ENCODE measurements at places on chromosomes 3 and 15.

DNA sequence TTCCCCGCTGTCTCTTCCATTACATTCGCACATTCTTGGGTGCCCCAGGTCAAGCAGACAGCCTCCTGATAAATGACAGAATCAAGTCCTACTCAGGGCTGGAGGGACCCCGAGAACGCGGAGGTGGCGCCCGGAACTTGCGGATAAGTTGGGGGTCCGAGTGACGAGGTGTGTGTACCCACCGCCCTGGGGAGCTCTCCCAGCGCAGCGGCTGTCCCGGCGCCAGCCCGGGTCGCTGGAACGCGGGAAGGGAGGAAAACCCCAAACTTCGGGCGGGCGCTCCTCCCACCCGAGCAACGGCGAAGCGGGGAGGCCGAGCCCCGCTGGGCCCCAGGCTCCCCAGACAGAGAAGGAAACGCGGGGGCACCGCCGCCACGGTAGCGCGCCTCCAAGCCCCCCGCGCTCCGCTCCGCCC is 550 bp downstream of the CLN6 start:
- no peak for DNase-seq

GRCh38 chr3:123660141-123660675 is 75.4 kb upstream of the HACD2 start:
- DNase-seq, result no peak

- DNase-seq, result no peak
Measured at GRCh38 chr15:83012076-83012426, 612 bp upstream of the C15orf40 start.

GRCh38 chr3:77917225-77917624 is 877.3 kb downstream of the ROBO2 start:
- DNase-seq, result no peak

DNA sequence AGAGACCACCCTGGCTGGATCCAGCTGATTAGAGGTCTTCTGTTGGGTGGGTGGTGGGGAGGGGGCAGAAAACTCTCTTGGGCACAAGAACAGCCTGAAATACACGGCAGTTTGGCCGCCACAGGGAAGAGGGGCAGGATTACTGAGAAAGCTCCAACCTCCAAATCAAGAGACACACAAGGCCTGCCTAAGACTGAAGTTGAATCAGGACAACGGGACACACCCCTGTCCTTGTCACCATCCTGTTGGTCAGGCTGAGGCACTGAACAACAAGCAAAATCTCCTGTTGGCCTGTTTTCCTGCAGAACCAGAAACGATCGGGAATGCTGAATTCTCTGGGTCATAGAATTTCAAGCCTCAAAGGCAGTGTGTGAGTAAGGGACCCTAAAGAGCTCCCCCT is 247.8 kb downstream of the FAM43A start:
- no peak for DNase-seq

GRCh38 chr15:98501632-98502031 is 146.7 kb upstream of the IGF1R start:
- no peak for DNase-seq

GRCh38 chr15:64011736-64012135 is 34.5 kb downstream of the DAPK2 start:
- no peak for DNase-seq

- no peak for DNase-seq
Measured at GRCh38 chr3:179948740-179949139, 88.0 kb downstream of the PEX5L start.

DNA sequence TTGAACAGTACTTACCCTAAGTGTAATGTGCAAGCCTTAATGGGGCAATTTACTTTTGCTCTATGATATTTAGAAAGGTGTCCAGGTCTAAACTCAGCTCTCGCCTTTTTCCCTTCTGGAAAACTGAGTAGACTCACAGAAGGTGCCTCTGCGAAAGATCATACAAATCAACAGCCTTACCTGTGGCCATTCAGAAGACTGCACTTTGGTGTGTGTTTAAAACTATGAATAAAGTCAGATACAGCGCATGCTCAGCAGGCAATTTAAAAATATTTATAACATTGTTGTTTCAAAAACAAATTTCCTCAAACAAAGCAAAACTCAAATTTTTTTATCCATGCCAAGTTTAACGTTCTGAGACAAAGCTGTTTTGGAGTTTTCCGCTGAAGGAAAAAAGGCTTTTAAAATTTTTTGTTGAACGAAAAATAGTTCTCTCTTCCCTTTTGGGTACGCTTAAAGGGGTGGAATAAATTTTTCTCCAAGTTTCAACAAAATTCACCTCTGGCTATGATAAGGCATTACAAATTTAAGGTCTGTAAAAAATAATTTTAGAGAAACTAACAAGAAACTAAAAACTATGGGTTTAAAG is 156.3 kb downstream of the TIGIT start:
- DNase-seq, result no peak

GRCh38 chr3:165642761-165643420 is 194.3 kb downstream of the BCHE start:
- DNase-seq, result no peak

- DNase-seq, result no peak
Measured at GRCh38 chr15:101773496-101774100, 29.7 kb upstream of the OR4F6 start.

GRCh38 chr3:74491874-74492273 is 122.6 kb downstream of the CNTN3 start:
- DNase-seq, result no peak

DNA sequence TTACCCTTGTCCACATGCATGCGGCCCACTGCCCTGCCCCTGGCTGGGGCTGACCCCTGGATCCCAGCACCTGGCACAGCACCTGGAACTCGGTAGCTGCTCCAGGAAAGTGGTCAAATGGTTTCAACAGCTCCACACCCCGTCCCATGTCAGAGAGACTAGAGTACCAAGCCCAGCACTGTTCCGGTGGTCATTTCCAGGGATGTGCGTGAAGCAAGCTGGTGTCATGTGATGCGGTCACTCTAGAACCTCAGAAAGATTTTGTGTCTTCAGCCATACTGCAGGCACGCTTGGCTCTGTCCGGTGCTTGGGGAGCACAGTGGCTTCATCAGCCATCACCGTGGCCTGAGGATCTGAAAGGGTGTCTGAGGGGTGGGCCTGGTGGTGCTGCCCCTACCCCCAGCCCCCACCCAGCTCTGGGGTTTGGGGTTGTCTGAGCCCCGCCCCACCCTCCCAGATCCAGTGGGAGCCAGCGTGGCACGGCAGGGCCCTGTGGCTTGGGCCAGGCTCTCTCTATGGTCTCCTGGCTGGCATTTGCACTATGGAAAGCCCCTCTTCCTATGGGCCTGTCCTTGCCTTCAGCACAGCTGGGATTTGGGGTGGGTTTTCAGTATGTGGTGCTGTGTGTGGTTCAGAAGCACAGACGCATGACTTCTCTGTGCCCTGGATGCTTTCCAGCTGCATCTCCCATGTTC is 15.3 kb downstream of the APBA2 start:
- DNase-seq, result no peak

DNA sequence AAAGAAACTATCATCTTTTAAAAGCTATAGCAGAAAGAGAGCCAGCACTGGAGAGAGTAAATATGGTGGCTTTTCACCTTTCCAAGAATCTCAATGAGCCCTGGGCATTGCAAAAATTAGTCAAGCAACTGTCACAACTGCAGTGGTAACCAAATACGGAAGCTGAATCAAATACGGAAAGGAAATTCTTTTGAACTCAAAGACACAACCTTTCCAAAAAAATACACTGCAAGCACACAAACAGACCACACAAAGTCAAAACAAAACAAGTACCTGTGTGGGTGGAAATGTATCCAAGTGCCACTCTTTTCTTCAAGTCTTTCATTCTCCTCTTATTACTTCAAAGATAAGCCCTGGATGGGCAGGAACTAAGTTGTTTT is 17.6 kb downstream of the VGLL4 start:
- no peak for DNase-seq

DNA sequence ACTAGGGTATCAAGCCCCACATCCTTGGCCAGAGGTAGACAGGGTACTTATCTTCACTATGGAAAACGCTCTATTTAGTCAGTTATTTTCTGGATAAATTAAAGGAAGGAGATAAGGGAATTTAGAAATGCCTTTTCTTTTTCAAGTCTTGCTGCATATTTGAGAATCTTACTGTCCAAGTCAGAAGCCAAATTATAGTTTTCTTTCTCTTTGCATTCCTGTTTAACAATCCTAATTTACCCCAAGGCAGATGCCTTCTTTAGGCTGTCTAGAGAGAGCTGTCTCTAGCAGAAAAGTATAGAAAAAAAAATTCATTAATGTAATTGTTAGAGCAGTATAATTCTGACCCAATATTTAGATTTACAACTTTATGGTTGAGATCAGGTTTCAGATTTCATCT is 64.4 kb upstream of the TBC1D5 start:
- no peak for DNase-seq

DNA sequence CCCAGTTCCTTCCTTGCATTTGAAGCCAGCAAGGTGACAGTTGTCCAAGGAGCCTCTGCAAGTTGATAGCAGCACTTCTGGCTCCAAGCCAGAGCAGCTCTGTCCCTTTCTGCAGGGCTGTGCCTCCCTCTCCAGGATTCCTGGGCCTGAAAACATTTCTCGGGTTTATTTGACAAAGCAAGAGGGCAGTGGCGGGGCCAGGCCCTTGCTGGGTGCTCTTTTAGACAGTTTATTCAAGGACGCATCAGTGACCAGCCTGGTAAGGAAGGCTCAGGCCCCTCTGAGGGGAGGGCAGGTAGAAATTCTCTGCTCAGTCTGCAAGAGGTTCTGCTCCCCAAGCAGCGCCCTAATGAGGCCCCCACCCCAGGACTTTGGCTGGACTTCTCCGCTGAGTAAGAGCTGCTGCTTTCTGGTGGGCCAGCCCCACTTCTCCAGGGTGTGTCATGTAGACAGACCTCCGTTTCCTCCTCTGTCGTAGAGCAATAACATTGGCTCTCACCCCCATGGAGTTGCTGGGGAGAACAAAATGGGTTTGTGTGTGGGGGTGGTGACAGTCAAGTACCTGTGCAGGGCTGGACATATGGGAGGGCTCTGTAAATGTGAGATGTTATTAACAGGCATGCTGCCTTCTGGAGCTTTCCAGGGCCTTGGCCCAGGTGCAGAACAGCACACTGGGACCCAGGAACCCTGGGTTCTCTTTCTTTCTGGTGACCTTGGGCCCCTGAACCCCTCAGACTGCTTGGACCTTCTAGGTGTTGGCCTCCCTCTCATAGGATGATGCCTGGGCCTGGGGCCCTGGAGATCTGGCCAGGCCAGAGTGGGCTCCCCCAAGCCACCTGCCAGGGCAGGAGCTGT is 146.2 kb upstream of the TLE3 start:
- no peak for DNase-seq

GRCh38 chr3:114623420-114624046 is 329.7 kb downstream of the TIGIT start:
- DNase-seq, result no peak

DNA sequence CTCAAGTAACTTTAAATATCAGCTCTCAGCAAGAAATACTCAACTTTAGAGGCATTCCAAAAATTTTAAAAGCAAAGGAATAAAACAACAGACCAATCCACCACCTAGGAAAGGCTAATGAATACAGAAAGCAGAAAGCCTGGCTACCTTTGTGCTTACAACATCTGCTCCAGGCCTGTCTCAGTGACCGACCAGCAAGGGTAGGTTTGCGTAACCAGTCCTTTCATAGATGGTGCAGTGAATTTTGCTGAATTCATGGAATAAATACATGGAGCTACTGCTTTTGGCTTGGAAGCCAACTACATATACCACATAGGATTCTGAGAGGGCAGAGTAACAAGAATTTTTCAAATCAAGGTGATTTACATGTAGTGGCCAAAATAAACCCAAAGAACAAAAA is 27.2 kb downstream of the ETV5 start:
- no peak for DNase-seq

DNA sequence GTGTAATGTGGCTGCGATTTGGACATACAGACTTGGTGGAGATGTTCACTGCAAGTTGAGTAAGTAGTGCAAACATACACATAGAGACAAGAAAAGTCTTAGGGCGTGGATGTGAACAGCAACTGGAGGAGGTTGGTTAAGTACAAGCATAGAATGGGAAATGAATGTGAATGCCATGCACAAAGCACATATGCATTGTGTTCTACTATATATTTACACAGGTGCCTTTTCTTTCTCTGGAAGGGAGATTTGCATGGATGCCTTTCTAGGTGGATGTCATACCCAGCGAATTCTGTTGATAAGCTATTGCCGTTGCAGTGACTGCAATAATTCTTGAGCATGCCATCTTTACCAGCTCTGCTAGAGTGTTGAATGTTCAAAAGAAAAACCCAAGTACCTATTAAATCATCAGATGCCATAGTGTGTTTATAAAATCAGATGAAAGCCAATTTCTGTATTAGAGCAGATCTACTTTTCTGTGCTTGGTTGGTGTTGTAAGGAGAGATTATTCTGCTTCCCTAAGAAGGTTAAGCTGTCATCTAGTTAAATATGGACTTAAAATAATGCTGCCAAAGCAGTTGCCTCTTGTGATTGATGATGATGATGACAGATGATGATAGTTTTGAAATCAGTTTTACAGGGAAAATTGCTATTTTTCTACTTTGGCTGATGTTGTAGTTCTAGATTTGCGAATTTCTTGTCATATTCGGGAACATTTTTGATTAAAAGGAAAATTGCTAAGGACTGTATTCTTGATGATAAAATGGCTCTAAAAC is 148.4 kb downstream of the CNTN4 start:
- DNase-seq, result no peak

DNA sequence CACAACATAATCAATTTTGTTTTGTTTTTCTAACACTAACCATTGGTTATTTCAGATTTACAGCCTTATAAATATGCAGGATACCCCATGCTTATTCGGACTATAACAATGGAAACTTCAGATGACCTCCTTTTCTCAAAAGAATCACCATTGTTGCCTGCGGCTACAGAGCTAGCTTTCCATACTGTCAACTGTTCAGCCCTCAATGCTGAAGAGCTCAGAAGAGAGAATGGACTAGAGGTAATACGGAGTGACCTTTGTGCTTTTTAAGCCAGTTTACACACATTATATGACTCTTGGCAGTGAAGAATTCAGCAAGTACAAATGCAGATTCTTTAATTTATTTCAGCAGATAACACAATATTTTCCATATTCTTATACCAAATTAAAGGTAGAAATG is 81.8 kb downstream of the DNAJC13 start:
- DNase-seq, result no peak

DNA sequence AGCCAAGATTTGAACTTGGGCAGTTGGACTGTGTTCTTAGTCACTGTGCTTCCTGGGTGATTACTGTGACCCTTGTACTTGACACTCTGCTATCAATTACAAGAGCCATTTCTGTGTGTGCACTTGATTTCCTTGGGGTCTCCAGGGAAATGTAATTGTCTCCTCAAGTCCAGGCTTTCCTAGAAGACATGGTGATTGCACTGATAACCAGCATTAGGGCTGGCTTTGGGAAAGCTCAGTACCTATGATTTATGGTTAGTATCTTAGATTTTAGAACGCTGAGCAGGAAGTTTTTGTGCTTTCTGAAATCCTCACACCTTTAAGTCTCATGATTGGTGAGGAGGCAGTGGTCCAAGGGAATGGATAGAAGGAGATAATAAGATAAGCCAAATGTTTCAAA is 1.6 kb upstream of the CLDN11 start:
- DNase-seq, result no peak

Measured in activated T-cell treated with anti-CD3 and anti-CD28 coated beads for 48 hours (primary cell).